HuH-7 (cell line): ENCODE measurements at places on chromosomes 4 and X.

DNA sequence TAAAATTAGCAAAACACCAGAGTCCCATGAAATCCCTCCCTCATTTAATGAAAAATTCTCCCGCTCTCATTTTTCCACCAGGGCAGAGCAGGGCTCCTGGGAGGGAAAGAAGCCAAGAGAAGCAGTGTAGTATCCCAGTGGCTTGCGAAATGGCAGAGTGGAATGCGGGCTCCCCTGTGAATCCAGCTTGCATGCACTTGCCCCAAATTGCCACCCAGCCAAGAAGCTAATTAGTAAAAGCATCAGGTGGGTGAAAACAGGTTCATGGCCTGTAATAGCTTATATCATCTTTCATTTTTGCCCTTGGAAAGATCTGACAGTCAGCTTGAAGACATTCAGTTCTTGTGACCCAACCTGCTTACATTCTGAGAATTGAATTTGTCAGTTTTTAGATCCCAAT, 10.1 kb downstream of the AMOT start:
- no peak for DNase-seq

- no peak for DNase-seq
Measured at GRCh38 chr4:158813113-158813512, 44.3 kb downstream of the FNIP2 start.

DNA sequence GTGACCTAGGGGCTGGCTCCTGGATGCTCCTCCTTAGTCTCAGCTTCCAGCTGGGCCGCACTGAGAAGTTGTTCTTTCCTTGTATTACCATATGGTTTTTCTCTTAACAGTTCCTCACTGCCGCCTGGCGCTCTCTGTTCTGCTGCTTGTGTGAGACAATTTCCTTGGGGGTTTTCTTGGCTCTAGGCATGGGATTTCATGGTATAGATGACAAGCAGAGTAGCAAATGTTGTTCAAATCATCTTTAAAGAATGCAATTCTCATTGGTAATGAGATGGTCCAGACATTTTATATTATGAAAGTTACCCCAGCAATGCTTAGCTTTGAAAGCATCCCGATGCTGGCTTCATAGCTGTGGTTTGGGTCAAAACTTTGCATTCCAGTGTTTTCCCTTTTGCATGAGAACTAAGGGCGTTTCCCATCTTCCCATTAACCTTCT, 37.6 kb downstream of the SEPTIN11 start:
- no peak for DNase-seq

DNA sequence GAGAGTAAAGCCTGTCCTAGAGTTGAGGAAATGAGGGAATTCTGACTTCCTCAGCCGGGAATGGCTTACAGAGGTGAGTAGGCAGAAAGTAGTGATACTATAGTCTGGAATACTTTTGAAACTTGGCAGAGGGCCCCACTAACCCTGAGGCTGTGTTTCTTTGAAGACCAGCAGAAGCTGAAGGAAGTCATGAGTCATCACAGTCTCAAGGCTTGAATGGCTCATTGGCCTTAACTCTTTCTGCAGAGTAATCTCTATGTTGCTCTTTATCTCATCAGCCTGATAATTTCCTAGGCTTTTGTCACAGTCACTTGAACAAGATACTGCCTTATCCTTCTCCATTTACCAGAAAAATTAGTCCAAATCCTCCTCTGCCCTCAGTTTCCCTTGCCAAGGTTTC, 80.8 kb downstream of the ANKRD50 start:
- no peak for DNase-seq

DNA sequence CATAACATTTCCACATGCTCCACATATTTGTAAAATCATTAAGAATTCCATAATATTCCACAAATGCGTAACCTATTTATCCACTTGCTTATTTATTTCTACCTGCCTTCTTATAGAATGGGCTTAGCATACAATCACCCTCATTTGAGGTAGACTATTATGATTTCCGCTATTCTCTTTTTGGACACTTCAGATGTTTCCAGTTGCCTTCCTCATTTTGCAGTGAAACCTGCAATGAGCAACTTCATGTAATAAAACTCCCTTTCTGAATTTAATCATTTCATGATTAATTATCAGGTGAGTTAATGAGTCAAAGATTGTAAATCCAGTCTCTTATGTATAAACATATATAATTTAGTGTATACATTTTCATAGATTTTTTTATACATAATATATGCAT, 58.0 kb downstream of the PPP3CA start:
- DNase-seq, result no peak

DNA sequence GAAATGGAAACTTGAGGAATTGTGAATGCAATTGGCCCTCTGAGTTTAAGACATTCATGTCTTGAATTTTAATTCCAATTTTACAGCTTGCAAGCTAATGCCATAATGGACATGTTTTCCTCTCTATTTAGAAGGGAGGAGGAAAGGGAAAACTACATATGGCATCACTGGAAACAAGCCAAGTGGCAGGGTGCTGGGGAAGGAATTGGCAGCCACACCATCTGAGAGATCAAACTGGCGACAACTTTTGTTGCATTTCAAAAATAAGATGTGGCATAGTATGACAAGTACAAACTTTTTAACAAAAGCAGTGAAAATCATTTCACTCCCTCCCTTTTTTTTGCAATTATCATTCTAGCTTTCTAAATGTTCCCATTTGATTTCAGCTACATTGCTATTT, 615.6 kb downstream of the CENPC start:
- DNase-seq, result no peak

DNA sequence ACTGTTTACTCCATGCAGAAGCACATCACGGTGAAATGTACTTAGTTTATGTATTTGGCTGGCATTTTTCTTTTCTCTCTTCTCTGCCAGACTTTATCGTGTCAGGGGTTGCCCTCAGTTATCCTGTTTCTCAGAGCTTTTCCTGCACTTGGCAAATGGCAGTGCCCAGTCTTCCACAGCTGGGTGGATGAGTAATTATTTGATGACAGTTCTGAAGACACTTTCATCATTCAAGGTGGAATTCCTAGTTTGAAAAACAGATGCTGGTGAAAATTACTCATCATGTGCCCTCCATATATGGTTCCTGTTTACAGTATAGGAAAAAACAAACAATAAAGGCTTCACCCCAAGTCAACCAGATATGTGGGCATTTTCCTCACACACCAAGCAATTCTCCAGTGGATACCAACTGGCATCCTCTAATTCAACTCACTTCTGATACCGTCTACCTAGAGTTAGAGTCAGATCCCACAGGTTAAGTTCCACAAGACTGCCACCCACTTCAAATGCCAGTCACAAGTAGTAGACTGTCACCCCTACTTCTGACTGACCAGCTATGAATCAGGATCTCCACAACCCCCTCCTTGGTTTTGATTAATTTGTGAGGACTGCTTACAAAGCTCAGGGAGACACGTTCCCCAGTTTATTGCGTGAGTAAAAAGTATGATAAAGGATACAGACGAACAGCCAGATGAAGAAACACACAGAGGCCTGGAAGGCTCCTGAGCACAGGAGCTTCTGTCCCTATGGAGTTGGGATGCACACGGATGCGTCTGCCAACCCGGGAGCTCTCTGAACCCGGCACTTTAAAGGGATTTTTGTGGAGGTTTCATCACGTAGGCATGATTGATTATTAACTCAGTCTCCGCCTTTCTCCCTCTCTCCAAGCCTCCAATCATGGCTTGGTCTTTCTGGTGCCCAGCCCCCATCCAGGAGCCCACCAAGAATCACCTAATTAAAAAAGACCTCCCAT, 72.9 kb downstream of the CLDN34 start:
- DNase-seq, result no peak
